Camera-type eye (tissue), 1 donor: ENCODE measurements at places on chromosomes 7 and 10. TPM values are rescaled to one million over a fixed set of nuclear protein-coding genes. Genes with fewer than 3 reads are reported as not detected.

STEAP1B gene
- total RNA-seq, result 1.6 TPM

PDZD7 gene
- total RNA-seq, result 2.1 TPM

ZPBP gene
- total RNA-seq, result 5.7 TPM

PLA2G12B gene
- not detected for total RNA-seq

CCL24 gene
- not detected for total RNA-seq

PNLIPRP1 gene
- total RNA-seq, result not detected

RSPH10B gene
- 0.38 TPM for total RNA-seq

VAX1 gene
- total RNA-seq, result 0.33 TPM

CDNF gene
- 3.0 TPM for total RNA-seq

ABCC2 gene
- 3.4 TPM for total RNA-seq

STRA8 gene
- total RNA-seq, result not detected

ANKIB1 gene
- total RNA-seq, result 63.7 TPM

LAMB1 gene
- 206 TPM for total RNA-seq

PLCE1 gene
- 28.2 TPM for total RNA-seq

TMEM184A gene
- total RNA-seq, result 3.5 TPM

MOGAT3 gene
- not detected for total RNA-seq

RPEL1 gene
- total RNA-seq, result not detected

CTAGE6 gene
- total RNA-seq, result 2.9 TPM

WDFY4 gene
- total RNA-seq, result 3.5 TPM

GPR85 gene
- 26.8 TPM for total RNA-seq

RBP4 gene
- 7.0 TPM for total RNA-seq

PRKCQ gene
- total RNA-seq, result 8.7 TPM

PIK3AP1 gene
- total RNA-seq, result 5.4 TPM

MAP3K8 gene
- 12.0 TPM for total RNA-seq

ZNF212 gene
- total RNA-seq, result 18.9 TPM

ADAM22 gene
- total RNA-seq, result 42.2 TPM

MEOX2 gene
- 19.1 TPM for total RNA-seq

CFAP70 gene
- total RNA-seq, result 4.9 TPM

DKK1 gene
- 5.7 TPM for total RNA-seq

PSD gene
- total RNA-seq, result 49.2 TPM

AZGP1 gene
- 15.0 TPM for total RNA-seq

PTF1A gene
- 2.8 TPM for total RNA-seq

BAMBI gene
- total RNA-seq, result 55.9 TPM

ZNF746 gene
- 22.8 TPM for total RNA-seq

MGAM2 gene
- 1.8 TPM for total RNA-seq

NUDCD3 gene
- total RNA-seq, result 61.6 TPM

PBLD gene
- total RNA-seq, result 11.3 TPM

PPP1R3C gene
- 69.8 TPM for total RNA-seq

CHCHD3 gene
- 78.0 TPM for total RNA-seq

XRCC2 gene
- 5.3 TPM for total RNA-seq

PDE6C gene
- 4.2 TPM for total RNA-seq

IGFBP3 gene
- 105 TPM for total RNA-seq

SLC18A3 gene
- 1.3 TPM for total RNA-seq

DOCK1 gene
- total RNA-seq, result 77.0 TPM

GJD4 gene
- total RNA-seq, result not detected

BICC1 gene
- total RNA-seq, result 34.4 TPM

PI4K2A gene
- 20.6 TPM for total RNA-seq

SPDYE6 gene
- total RNA-seq, result not detected

WEE2 gene
- total RNA-seq, result 0.27 TPM

COL28A1 gene
- 5.5 TPM for total RNA-seq

MCM10 gene
- 4.1 TPM for total RNA-seq

SPDYE9 gene
- not detected for total RNA-seq

NUDT5 gene
- 42.3 TPM for total RNA-seq

TMEM176B gene
- 30.5 TPM for total RNA-seq

C7orf57 gene
- total RNA-seq, result 0.22 TPM

ATG9B gene
- 1.9 TPM for total RNA-seq
